ENCODE measurements at places on chromosomes 13 and 19.

- DNase-seq, result no peak
Measured at GRCh38 chr19:2982983-2983350, 5.6 kb downstream of the TLE6 start.

GRCh38 chr13:43245374-43245964, 222.1 kb downstream of the DNAJC15 start:
- DNase-seq, result no peak

- no peak for DNase-seq
Measured at GRCh38 chr13:64158908-64159307, 2743.3 kb upstream of the PCDH20 start.

DNA sequence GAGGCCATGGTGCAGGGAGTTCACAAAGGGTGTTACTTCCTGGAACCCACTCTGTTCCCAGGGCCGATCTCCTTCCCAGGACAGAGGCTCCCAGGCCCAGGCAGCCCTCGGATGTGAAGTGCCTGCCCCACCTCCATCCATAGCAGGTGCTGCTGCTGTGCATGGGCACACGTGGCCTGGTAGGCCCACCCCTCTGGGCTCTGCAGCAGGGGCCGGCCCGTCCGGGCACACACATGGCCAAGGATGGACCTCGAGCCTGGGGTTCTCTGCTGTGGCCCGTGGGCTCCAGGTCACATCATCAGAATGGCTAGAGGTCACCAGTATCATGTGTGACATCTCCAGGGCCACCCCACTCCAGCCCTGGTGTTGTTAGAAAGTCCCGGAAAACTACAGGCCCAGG, 71.8 kb downstream of the GADD45B start:
- no peak for DNase-seq

- no peak for DNase-seq
Measured at GRCh38 chr19:1211494-1212234, 6.1 kb downstream of the STK11 start.

DNA sequence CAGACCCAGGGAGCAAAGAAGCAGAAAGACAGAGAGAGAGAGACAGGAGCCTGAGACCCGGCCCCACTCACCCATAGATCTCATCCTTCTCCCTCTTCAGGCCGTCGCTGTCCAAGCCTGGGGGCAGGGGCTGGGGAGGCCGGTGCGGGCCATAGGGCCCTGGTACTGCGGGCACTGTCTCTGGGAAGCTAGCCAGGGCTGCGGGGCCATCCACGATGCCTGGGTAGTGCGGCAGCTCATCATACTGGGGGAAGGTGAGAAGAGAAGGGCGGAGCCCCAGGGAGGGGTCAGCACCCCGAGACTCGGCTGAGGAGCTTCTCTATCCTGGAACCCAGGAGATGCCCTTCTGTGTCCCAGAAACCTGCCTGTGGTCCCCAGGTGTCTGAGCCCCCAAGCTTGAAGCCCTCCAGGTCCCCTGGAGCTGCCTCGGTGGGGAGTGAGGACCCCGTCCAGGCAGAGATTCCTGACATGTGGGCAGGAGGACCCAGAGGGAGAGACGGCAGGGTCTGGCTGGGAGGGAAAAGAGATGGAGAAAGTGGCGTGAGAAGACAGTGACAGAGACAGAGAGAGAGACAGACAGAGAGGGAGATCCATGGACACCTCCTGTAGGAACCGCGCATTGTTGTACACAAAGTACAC, 2.1 kb downstream of the MEIS3 start:
- DNase-seq, result no peak

DNA sequence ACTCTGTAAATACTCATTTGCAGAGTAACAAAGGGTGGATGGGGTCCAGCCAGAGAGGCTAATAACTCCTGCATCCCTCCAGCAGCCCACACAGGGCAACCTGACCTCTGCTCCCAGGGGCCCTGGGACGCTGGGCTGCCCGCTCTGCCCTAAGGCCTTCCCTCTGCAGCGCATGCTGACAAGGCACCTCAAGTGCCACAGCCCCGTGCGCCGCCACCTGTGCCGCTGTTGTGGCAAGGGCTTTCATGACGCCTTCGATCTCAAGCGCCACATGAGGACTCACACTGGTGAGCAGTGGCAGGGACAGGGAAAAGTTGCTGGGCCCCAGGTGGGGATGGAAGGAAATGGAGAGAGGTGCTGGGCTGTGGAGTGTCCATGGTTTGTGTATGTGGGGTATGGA, 1.7 kb downstream of the OVOL3 start:
- DNase-seq, result no peak

GRCh38 chr13:107600971-107601370, 614.4 kb downstream of the LIG4 start:
- DNase-seq, result no peak

DNA sequence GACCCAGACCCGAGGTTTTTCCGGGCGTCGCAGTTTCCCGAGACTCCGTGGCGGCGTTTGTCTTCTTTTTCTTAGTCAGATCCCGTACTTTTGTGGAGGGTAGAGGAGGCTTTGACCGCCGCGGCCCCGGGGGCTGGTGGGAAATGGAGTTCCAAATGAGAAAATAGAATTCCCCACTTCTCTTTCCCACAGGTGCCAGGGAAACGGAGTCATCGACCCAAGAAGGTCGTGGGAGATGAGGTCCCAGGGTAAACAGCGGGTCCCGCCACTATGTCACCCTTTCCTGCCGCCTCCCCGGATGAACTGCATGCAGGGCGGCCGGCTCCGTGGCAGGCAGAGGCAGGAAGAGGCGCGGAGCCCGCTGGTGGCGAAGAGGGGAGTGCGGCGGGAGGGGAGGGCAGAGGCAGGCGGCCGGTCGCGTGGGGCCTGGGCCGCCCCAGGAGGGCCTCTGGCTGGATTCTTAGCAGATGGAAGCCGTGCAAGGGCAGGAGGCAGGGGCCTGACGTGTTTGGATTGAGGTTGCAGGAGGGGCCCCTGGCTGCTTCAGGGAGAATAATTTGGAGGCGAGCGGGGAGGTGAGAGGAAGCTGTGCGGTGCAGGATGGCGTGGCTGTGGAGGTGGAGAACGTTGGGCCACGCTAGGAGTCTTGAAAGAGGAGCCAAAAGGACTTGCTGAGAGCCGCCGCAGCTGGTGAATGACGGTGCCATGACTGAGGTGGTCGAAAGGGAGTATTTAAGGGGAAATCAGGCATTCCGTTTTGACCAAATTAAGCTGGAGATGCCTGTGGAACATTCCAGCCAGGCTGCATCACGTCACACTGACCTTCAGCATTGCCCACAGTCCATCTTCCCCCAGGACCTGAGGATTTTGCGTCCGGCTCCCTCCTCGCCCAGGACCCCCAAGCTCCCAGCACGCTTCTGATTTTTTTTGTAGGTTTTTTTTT, 11.7 kb downstream of the CYTH2 start:
- peak; percentile 64 for DNase-seq

- DNase-seq, result no peak
Measured at GRCh38 chr13:44426461-44426860, 52.8 kb downstream of the SERP2 start.

GRCh38 chr19:4694211-4694987, 24.3 kb upstream of the MYDGF start:
- no peak for DNase-seq

Data from activated CD4-positive, alpha-beta T cell treated with anti-CD3 and anti-CD28 coated beads, Interleukin-2, amount 50 U/mL, for 48 hours (primary cell).